ENCODE measurements at places on chromosomes 4 and X. TPM values are rescaled to one million over a fixed set of nuclear protein-coding genes. Genes with fewer than 3 reads are reported as not detected.

C4orf50 gene
- not detected for total RNA-seq

CXCL11 gene
- not detected for total RNA-seq

SCD5 gene
- 12.4 TPM for total RNA-seq

GPC3 gene
- total RNA-seq = not detected

CEP44 gene
- 15.7 TPM for total RNA-seq

SYN1 gene
- total RNA-seq = 0.11 TPM

ASB5 gene
- 0.26 TPM for total RNA-seq

NUP62CL gene
- total RNA-seq = 0.22 TPM

EPHA5 gene
- total RNA-seq = under 0.01 TPM

CXXC4 gene
- not detected for total RNA-seq

SNCA gene
- 0.32 TPM for total RNA-seq

FAM53A gene
- total RNA-seq = 2.3 TPM

IL13RA2 gene
- 20.0 TPM for total RNA-seq

TMEM47 gene
- total RNA-seq = 137 TPM

HAND2 gene
- total RNA-seq = 0.78 TPM
